AG04450 (cell line): ENCODE measurements at places on chromosomes 7 and 10.

- DNase-seq = no peak
Measured at GRCh38 chr7:51357821-51358220, 41.2 kb upstream of the COBL start.

DNA sequence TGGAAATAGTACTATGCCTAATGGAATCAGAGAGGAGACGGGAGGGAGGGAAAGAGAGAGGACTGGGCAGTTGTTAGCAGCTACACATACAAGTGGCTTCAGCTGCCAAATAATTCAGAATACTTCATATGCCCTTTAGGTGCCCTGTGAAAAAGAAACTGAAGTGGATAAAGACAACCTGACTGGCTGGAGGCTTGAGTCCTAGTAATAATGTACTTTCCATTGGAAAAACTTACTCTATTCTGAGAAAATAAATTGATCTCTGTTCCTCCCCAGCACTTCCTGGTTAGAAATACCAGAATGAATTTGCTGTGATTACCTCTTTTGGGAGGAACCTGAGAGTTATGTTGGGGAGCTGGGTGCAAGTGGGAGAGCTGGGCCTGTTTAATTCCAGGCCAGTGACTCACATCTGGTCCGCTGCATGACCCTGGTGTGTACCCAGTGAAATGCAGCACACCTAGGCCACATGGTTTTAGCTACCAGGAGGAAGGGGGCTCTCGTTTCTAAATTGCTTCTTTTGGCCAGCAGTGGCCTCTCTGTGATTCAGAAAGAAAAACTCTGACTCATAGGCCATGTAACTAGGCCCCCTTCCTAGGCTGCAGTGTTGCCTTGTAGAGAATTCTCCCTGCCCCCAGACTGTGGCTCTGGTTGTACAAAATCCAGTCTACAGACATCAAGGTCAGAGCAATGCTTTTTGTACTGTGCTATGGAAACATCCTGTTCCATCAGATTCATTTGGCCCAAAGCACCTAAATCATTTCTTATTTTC, 6.5 kb downstream of the AGFG2 start:
- peak; percentile 53 for DNase-seq

DNA sequence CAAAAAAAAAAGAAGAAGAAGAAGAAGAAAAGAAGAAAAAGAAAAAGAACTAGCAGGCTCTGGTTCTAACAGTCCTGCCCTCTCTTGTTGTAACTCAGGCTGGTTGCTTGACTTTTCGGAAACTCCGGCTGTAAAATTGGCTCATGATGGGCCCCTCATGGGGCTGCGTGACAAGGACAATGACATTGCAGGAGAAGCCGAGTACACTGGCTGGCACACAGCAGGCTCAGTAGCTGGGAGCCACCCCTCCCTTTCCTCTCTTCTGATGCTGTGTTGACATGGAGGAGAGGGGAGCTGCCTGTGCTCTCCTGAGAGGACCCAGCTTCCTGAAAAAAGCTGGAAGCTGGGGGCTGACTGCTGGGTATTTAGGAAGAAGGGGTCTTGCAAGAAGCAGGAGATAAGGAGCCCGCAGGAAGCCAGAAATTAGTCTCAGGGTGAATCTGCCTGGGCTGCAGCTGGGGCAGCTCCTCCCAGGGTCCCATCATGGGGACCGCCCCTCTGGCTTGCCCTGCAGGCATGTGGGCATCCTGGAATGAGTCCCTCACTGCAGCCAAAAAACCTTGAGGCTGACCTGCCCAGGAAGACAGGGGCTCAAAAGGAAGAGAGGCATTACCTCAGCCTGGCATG, 14.6 kb upstream of the GPR26 start:
- DNase-seq = no peak

GRCh38 chr7:34013421-34013820, 108.1 kb downstream of the BMPER start:
- no peak for DNase-seq

GRCh38 chr7:123864012-123864411, 19.0 kb downstream of the HYAL4 start:
- DNase-seq = no peak

DNA sequence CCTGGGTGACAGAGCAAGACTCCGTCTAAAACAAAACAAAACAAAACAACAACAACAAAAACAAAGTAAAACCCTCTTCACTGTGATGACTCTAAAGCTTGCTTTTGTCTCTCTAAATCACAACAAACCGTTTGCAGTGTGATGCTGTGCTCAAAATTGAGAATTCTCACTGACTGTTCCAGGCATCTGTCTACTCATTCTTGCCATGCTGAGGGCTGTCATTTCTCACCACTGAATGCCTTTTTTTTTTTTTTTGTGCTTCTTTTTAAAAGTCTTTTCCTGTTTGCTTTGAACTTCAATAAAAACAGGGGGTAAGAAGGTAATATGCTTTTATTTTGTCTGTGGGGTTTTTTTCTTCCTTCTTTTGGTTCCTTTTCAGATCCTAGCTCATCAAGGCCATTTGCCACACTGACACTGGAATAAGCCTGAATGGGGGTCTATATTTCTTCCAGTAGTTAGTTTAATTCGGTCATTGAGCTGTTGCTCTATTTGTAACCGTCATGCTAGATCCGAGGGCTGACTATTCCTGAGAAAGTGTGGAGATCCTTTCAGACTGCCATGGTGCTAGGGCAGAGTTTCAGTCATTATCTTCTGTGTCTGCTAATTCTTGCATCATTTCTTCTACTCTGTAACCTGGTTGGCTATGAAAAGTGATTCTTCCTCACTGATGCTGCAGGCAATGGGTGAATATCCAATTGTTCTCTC, 10.6 kb downstream of the FAS start:
- DNase-seq = no peak

DNA sequence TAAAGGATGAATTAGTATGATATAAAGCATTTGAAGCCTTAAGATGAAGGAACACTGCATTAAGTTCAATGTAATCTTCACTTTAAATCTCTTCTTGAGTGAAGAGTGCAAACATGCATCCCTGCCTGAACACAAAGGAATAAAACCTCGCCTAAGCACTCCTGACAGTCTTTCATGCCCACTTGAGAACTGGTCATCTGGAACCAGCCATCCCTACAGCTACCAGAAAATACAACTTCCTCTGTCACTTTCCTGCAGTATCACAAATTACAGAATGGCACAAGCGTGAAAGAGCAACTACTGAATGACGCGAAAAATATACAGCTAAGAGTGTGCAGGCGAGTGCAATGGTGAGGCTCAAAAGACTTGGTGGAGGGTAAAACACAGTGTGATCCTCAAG, 1079.9 kb downstream of the CNTNAP2 start:
- DNase-seq = no peak

DNA sequence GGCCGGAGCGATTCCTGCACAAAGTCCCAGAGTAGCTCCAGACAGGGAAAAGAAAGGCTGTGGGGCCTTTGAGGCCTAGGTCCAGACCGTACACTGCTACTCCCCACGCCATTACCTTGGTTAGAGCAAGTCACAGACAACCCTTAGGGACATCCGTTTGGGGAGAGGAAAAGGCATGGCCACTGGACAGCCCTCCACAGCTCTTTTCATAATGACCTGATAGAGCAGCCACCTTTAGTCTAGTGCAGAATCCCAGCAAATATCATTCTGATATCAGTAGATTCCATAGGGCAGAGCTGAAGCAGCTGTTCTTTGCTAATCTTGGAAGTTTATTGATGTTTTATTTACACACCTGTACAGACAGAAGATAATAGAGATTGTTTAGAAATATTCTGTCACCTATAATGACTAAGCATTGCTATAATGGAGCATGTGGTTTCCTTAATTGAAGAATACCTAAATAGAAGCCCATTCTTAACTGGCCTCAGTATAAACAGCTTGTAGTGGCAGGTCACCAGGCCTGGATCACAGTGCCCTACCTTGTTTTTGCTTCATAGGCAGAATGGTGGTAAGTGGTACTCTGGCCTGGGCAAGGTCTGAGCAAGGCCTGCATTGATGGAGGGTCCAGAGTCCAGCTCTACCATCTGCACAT, 27.9 kb downstream of the OGDH start:
- DNase-seq = no peak

DNA sequence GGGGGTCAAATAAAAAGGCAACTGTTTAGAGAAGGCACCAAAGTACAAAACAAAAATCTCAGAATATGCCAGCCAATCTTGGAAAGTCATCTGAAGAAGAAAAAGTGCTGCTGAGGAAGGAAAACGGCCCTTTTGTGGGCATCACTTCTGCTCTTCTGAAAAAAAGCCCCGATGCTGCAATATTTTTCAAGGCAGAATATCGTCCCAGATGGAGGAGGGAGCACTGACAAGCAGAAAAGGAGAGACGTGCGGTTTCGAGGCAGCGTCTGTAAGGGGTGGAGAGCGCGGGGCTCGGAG, 959 bp upstream of the ATRNL1 start:
- DNase-seq = no peak

GRCh38 chr7:51213618-51214017, 103.0 kb downstream of the COBL start:
- DNase-seq = no peak

DNA sequence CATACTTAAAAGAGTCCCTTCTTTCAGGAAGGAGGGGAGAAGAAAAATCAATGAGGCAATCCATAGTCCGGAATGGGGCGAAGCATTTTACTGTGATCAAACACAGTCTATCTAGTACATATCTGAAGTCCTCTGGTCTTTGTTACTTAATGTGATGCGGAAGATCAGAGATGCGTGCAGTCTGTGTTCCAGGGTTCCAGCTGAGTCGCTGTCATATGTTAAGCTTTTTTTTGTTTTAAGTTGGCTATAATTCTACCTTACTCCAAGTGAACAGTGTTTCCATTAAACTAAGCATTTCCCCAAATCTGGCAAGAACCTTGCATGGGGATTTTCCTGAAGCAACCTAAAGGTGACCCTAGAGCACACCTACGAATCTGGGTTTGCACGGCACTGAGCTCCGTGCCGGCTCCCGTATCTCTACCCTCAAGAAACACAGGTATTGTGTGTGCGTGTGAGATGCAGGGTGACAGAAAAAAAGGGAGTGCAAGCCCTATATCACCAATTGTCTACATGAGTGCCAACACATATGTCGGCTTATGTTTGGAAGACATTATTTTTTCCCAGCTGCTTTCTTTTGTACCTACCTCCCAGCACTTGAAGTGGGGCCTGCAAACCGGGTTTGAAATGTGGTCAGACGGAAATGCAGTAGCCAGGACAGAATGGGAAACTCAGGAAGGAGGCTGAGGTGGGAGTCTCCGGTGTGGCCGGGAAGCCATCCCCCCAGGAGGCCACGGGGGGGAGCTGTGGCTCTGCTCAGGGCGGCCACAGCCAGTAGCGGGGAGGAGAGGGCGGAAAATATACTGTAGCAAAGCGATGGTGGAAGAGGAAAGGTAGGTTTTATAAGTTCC, 435.8 kb upstream of the MGMT start:
- DNase-seq = no peak

DNA sequence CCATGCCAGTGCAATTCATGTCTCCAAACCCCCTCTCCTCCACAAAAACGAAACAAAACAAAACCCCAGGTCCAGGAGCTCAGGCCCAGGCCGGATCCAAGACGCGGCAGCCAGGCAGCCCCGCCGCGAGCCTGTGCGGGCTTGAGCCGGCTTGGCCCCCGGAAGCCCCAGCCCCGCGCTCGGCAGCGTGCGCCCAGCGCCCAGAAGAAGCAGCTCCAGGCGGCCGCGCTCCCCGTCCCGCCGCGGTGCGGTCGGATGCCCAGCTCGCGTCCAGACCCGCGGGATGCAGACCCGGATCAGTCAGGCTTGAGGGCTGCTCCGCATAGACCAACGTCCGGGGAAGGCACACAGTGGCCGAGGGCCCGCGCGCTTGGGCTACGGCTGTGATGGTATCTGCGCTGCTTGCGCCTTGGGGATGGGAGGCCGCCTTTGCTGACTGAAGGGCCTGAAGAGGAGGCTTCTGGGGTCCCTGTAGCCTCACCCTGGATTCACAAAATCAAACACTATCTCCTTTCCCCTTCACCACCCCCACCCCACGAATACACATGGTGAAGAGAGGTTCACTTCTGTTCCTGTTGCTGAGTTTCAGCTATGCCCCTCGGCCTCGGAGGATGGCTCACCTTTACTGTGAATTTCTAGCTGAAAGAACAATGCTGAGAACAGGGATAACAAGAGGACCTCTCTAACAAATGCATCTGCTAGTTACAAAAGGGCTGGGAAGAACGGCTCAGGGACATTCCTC, 79.9 kb upstream of the EN2 start:
- no peak for DNase-seq

DNA sequence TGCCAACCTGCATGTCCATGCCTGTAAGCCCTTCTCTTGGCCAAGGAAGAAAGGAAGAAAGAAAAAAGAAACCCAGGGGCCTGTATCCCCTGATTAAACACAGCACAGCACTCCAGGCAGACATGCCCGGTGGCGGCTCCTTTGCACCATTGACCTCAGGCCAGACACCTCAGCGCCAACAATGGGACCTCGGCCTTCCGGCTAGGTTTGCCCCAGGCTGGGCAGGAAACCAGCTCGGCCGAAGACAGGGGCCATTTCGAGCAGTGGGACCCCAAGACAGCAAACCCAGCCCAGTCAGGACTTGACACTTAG, 2.8 kb downstream of the HOXA10 start:
- no peak for DNase-seq

DNA sequence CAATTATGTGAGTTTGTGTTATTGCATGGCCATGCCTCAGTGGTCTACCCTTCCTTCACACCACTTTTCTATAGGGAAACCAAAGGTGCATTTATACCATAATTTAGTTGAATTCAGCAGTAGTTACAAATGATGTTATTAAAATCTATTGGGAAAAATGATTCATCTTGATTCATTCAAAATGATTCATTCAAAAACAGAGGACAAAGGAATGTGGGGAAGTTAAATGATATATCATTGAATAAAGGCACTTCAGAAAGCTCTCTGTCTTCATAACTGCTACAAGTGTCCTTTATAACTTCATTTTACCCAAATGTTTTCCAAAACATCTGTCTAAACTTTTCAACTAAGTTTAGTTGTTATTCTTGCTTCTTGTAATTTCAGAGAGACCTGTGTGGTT, 722.9 kb downstream of the GRM8 start:
- no peak for DNase-seq

DNA sequence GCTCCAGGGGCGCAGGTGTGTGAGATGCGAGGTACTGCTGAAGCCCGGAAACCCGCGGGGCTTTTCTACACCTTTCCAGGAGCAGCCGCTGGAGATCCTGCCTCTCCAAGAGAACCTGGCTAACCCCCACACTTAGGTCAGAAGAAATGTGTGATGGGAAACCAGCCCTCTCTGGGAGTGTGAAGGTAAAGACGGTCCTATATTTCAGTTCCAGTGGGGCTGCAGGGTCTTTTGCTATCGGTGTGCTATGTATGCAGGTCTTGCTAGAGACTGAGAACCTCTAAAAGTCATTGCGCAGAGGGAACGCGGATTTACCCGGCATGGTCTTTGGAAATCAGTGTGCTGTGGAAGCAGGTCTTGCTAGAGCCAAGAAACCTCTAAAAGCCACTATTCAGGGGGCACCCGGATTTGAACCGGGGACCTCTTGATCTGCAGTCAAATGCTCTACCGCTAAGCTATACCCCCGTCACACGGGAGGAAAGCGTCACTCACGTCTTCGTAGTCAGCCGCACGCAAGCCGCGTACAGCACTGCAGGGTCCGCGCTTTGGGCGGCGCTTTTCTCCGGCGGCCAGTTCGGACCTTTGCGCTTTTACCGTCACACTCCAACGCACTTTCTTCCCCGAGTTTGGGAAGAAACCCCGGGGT, 46.0 kb downstream of the ZNF777 start:
- DNase-seq = peak; percentile 20

GRCh38 chr10:132328738-132329137, 3.3 kb upstream of the LRRC27 start:
- no peak for DNase-seq

- no peak for DNase-seq
Measured at GRCh38 chr7:77862691-77863090, 64.1 kb downstream of the PHTF2 start.

- DNase-seq = no peak
Measured at GRCh38 chr7:1858435-1859265, 188.6 kb downstream of the ELFN1 start.

GRCh38 chr10:101050208-101051069, 11.3 kb upstream of the KAZALD1 start:
- no peak for DNase-seq
